ENCODE measurements at places on chromosomes 11 and 22. TPM values are rescaled to one million over a fixed set of nuclear protein-coding genes. Genes with fewer than 3 reads are reported as not detected.

The ZNRF3 gene
- 3.1 TPM for total RNA-seq

The HBG2 gene
- not detected for total RNA-seq

The RHOG gene
- 54.8 TPM for total RNA-seq

The OR51I1 gene
- not detected for total RNA-seq

The TTC36 gene
- total RNA-seq: 0.82 TPM

The OR52N1 gene
- total RNA-seq: not detected

The ROBO4 gene
- not detected for total RNA-seq

The MICALL1 gene
- 32.1 TPM for total RNA-seq

The KRTAP5-10 gene
- total RNA-seq: not detected

All from OCI-LY7 (cell line).